ENCODE measurements at places on chromosomes 16 and 17.

DNA sequence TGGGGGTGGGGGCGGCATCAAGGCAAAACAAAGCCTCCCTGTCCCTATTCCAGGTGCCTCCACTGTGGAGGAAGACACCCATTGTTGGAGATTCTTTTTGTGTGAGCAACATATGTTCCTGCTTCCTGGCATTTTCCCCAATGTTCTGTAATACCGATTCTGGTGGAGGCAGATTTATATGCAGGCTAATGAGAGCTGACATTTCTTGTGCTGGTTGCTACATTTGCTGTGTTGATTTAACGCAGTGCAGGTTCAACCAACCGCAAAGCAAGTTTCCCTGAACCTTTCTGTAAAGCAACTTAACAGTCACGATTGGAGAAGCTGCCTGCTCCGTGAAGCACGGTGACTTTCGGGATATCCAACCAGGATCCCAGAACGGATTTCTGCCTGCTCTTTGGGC is 260.5 kb downstream of the CBLN1 start:
- no peak for DNase-seq

- no peak for DNase-seq
These were observed 18.4 kb downstream of the TOX3 start for GRCh38 chr16:52528393-52529065.

DNA sequence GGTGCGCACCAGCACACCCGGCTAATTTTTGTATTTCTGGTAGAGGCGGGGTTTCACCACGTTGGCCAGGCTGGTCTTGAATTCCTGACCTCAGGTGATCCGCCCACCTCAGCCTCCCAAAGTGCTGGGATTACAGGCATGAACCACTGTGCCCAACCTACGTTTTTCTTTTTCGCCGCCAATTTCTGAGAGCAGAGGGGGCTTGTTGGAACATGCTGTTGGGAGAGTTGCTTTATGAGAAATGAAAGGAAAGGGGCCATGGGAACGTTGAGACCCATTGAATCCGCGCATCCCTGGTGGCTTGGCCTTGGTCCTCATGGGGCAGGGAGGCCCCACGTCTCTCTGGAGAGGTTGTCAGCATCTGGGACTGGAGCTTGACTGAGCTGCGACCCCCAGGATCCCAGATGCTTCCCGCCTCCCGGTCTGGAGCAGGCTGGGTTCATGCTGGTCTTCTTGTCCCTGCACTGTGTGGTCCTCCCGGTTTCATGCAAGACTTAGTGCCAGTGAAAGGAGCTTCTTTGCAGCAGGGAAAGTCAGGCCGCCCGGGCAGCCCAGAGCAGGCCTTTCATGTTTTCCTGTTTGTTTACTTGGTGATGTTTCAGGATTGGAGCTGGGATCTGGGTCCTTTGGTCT is 22.8 kb downstream of the CRISPLD2 start:
- DNase-seq: no peak

DNA sequence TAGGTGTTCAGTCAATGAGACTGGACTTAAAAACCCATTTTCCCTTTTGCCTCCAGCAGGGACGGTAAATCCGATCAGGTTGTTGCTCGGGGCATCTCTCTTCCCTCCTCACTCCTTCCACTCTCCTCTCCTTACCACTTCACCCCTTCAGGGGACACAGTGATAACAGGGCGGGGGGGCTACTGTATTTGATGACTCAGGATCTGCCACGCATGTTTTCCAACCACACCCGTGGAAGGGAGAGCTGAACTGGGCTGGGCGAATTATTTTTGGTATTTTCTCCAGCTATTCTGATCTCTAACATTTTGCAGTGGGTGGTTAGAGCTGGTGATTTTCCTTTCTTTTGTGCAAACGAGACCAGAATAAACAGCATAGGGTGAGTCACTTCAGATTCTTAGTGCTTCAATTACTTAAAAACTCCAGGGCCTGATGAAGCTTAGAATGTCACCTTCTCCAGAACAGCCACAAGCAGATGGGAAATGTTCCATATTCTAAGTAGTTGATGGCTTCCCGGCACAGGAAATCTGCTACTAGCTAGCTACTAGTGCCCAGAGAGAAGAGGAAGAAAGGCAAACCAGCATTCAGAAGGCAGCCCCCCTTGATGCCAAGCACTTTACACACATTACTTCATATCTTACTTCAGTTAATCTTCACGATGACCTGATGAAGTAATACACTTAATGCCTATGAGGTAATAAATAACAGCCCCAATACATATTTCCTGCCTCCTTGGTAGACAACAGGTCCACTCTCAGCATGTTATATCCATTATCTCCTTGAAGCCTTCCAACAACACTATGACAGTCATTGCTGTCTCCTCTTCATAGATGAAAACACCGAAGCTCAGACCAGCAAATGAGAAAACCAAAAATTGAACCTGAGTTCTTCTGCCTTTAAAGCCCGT is 74.1 kb downstream of the ASIC2 start:
- no peak for DNase-seq

- DNase-seq: no peak
These were observed 19.6 kb downstream of the SBK1 start for GRCh38 chr16:28311913-28312312.

DNA sequence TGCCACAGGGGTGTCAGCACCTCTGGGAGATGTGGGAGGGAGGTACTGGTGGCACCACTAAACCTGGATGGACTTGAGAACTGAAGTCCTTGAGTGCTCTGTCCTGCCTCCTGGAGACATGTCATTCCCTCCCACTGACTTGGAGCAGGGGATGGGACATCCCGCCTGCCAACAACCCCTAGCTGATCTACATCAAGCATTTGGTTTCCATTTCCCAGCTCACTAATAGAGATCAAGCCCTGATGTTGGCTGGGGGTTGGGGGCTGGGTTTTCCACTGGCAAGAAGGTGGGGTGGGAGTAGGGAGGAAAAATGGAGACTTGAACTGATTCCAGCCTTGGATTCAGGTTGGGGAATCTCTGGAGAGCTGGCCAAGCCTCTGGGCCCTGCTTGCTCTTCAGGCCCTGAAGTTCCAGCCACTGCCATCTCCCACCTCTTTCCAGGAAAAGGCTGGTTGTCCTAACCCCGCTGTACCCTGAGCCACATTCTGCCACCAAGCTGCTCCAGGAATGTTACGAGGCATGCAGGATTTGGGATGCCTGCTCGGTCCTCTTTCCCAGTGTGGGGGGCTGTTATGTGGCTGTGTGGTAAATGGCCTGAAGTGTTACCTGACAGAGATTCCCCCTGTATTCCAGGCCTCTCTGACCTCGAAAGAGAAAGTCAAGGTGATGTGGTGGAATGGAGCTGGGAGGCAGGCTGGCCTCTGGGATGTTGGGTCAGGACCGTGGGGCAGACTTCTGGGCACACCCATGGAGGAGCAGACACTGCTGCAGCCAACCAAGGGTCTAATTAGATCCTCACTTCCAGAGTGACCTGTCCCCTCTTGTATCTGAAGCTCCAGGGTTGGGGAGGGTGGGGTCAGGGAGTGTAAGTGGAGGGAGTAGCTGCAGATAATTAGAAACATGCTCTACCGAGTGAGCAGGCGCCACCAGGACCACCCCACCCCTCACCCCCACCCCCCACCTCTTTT is 16.7 kb downstream of the IGFBP4 start:
- no peak for DNase-seq

GRCh38 chr16:80583466-80583865 is 42.7 kb downstream of the DYNLRB2 start:
- no peak for DNase-seq

DNA sequence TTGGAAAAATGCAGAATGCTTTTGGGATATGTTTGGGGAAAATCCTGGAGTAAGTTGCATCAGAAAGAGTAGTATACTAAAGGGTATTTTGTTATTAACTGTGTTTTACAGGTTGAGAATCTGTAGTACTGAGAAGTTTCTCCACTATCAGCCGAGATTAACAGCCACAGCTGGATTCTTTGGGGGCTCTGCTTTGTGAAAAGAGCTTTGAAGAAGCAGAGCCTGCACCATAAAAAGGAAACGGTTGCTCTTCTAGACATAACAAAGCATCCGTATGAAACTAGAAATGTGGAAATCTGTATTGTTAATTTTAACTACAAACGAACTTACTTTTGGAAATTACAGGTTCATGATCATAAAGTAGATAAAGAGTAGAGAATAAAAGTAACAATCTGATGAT is 5.3 kb downstream of the NLK start:
- no peak for DNase-seq

DNA sequence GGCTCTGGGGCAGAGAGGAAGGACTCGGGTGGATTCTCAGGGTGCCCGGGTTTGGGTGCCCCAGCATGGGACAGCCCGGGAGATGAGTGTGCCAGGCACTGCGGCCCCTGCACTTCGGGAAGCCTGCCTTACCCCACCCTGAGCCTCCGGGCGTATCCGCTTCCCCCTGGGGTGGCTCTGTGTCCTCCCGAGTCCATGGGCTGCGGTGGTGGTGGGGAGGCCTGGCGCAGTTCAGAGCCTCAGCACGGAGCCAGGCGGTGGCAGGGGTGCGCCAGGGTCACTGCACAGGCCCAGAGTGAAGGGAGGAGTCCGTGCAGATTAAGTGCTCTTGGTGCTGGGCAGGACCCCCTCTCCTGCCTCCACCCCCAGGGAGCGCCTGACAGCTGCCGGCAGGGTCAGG is 20.7 kb downstream of the MYBBP1A start:
- DNase-seq: no peak

DNA sequence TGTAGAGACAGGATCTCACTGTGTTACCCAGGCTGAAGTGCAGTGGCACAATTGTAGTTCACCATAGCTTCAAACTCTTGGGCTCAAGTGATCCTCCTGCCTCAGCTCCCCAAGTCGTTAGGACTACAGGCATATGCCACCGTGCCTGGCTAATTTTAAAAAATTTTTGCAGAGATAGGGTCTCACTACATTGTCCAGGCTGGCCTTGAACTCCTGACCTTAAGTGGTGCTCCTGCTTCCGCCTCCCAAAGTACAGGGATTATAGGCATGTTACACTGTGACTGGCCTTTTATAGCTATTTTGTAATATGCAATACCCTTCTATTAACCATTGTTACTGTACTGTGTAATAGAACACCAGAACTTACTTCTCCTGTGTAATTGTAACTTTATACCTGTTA is 139.3 kb upstream of the ZNF267 start:
- no peak for DNase-seq

- DNase-seq: no peak
These were observed 12.9 kb downstream of the IL21R start for GRCh38 chr16:27414788-27415431.

DNA sequence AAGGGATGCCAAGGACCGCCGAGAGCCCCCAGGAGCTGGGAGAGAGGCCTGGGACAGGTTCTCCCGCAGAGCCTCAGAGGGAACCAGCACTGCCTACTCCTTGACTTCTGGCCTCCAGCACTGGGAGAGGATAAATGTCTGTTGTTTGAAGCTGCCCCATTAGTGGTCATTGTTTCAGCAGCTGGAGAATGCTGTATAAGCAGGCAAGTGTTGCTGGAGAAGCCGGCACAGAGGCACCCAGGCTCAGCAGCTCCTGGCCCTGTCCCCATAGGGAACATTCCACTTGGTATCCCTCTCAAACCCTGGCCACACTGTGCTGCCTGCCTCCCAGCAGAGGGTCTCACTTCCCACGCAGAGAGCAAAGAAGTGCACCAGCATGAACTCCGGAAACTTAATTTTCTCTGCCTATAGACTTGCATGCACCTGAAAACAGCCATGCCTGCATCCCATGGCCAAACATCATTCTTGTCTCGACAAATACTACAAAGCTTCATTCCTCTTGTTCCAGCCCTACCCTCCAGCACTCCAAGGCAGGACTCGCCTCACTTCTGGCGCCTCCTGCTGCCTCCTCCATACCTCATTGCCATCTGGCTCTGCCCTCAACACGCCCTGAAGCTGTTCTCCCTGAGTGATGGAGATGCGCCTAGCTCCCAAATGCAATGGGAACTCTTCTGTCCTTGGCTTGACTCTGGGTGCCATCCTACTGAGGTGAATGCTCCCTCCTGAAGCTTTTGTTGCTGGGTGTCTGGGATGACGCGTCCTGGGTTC is 88.1 kb downstream of the DNAH17 start:
- DNase-seq: no peak

DNA sequence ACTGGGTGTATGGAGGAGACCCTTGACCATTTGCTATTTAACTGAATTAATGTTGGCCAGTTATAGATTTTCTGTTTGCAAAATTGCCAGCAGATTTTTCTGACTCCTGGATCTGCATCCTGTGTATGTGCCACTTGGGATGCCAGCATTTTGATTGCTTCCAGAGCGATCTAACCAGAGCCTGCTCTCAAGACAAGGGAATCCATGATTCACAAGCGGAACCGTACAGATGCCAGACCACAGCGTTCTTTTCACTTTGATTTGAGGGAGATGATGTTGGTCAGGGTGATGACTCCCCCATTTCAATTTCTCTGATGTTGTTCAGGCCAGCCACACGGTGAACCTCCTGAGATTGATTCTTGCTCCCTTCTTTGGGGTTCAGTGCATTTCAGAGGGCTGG is 228.7 kb downstream of the CDH13 start:
- no peak for DNase-seq

DNA sequence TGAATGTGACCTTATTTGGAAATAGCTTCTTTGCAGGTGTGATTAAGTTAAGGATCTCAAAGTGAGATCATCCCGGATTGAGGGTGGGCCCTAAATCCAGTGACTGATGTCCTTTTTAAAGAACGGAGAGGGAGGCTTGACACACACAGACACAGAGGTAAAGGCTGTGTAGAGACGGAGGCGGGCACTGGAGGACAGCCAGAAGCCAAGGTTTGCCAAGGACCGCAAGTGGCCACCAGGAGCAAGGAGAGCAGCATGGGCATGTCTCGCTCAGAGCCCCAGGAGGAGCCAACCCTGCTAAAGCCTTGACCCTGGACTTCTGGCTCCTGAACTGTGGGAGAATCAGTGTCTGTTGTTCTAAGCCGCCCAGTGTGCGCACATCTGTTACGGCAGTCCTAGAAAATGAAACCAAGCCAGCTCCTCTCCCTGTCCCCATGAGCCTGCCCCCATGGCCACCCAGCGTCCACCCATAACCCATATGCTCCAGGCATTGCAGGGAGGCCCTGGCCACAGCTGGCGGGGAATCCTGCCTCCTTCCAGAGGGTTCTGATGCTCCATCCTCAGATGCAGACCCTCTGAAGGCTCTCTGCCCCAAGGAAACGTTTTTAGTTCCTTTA is 15.2 kb downstream of the CNGB1 start:
- no peak for DNase-seq

- no peak for DNase-seq
These were observed 1.8 kb upstream of the ADAT1 start for GRCh38 chr16:75624921-75625334.

- DNase-seq: no peak
These were observed 687.2 kb downstream of the WWOX start for GRCh38 chr16:78786635-78787034.

GRCh38 chr17:82121660-82122629 is 23.9 kb upstream of the FASN start:
- DNase-seq: no peak

DNA sequence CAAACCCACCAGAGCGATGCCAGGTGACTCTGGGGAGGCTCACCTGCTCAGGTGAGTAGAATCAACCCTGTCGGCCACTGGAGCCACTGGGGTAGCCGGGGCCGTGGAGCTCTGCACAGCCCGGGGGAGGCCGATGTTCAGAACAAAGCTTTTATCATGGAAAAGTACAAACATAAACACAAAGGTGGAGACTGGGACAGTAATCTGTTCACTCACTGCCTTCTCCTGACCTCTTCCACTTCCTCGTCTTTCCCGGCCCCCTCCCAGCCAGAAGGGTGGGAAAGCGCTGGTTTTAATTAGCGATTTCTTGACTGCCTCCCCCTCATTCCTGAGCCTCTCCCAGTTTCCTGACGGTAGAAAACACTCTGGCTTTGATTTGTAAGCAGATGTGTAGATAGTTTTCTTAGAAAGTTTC is 9.8 kb upstream of the TEX19 start:
- no peak for DNase-seq

Data from glutamatergic neuron (in vitro differentiated cells).